ENCODE measurements at places on chromosomes 6 and 20.

DNA sequence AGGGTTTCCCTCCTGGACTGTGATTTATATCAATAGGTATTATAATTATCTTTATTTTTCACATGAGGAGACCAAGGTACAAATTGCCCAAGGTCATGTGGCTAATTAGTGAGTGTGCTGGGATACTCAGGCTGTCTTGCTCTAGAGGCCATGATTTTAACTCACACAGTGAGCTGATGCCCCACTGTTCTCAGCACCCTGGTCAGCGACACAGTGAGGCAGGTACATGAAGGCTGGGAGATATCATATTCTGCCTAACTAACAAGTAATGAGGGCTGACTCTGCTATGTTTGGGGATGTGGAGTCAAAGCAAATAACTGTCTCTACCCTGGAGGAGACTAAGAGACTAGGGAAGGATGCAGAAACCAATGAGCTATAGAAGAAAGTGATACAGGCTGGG lies 501.1 kb downstream of the PTPRT start:
- no peak for DNase-seq

- DNase-seq = no peak
Observed at GRCh38 chr20:2093883-2094282, 7.7 kb upstream of the STK35 start.

DNA sequence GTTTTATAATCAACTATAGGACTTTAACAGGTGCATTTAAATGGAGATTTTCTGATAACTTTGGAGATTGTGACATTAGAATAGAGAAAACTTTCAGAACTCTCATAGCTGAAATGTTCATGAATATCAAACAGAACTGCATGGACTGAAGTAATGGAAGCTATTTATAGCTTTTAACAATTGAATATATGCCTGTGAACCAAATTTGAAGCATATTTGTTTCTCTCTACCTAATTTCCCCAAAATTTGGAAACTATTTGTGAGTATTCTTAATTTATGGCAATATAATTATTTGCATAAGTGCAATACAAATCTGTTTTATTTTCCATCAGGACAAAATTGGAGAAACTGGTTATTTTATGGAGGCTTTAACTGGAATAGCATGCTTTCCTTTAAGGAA lies 96.6 kb downstream of the PLG start:
- no peak for DNase-seq

DNA sequence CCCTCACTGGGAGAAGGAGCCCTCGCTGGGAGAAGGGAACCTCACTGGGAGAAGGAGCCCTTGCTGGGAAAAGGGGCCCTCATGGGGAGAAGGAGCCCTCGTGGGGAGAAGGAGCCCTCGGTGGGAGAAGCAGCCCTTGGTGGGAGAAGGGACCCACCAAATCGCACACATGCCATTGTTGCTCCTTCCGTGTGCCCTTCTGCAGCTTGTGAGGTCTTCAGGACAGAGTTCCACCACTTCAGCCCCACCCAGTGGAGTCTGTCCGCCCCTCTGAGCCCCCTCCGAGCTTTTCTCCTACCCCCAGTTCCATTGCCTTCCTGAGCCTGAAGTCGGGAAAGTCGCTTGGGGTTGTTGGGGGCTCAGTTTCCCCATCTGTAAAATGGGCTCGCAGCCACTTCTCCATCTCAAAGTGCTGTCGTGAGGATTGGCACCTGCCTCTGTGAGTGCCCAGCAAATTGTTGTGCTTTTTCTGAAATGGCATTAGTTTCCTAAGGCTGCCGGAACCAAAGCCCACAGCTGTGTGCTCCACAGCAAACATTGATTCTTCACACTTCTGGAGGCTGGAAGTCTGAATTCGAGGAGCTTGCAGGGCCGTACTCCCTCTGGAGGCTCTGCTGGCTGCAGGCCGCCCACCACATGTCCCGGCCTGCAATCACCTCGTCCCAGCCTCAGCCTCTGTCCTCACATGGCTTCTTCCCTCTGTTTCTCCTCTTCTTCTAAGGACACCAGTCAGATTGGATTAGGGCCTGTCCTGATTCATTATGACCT lies 124.7 kb upstream of the PMEPA1 start:
- DNase-seq = no peak

GRCh38 chr6:155064303-155064702 lies 69.2 kb downstream of the TIAM2 start:
- DNase-seq = no peak

DNA sequence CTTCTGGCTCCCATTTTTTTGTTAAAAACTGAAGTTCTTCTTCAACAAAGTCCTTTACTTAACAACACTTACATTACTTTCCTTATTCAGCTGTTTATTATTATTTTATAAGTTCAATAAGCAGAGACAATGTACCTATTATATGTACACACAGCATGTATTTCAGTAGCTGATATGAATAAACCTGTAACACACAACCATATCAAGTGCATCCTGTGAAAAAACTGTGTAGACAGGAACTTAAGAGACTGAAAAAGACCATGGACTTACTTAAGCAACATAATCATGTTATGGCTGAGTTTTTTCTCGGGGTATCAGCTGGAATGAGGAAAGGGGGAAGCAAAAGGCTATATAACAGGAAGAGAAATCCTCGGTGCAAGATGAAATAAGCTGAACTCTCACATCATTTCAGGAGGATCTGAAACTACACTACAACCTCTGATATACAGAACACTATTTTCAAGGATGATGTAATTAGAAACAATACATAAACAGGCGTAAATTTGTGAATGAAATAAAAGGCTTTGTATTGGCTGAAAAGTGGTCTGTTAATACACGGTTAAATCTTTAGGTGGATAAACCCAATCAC lies 70.9 kb downstream of the REV3L start:
- no peak for DNase-seq

- DNase-seq = no peak
Observed at GRCh38 chr6:166173281-166173951, 5.8 kb upstream of the TBXT start.

- DNase-seq = no peak
Observed at GRCh38 chr20:53028337-53029007, 56.3 kb downstream of the TSHZ2 start.

GRCh38 chr6:44021589-44022295 lies 105.5 kb downstream of the MRPL14 start:
- DNase-seq = no peak

- no peak for DNase-seq
Observed at GRCh38 chr20:48329676-48330664, 497.8 kb downstream of the PREX1 start.

GRCh38 chr6:10531942-10532341 lies 10.8 kb downstream of the GCNT2 start:
- no peak for DNase-seq

- DNase-seq = no peak
Observed at GRCh38 chr20:3239026-3239866, at the start of gene SLC4A11. SLC4A11 (minus strand) TSS chr20:3239190; CDS start chr20:3239137, 53 bp downstream.

DNA sequence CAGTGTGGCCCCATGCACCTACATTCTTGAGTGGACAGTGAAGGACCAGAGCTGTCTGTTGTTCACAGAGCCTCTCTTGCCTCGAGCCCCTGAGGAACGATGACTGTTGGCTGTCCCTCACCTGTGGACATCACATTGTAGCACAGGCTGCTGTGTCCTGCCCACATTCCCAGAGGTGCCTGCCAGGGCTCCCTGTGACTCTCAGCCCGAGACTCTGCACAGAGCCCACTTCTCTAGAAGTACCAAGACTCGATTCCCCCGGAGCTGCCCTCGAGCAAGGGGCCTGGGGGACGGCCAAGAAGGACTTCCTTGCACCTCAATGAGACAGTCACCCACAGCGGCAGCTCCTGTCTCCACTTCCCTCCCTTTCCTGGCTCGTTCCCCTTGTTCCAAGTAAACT lies 28.6 kb upstream of the DLGAP4 start:
- no peak for DNase-seq
